Nephron progenitor cell (in vitro differentiated cells): ENCODE measurements at places on chromosomes 7 and 10.

DNA sequence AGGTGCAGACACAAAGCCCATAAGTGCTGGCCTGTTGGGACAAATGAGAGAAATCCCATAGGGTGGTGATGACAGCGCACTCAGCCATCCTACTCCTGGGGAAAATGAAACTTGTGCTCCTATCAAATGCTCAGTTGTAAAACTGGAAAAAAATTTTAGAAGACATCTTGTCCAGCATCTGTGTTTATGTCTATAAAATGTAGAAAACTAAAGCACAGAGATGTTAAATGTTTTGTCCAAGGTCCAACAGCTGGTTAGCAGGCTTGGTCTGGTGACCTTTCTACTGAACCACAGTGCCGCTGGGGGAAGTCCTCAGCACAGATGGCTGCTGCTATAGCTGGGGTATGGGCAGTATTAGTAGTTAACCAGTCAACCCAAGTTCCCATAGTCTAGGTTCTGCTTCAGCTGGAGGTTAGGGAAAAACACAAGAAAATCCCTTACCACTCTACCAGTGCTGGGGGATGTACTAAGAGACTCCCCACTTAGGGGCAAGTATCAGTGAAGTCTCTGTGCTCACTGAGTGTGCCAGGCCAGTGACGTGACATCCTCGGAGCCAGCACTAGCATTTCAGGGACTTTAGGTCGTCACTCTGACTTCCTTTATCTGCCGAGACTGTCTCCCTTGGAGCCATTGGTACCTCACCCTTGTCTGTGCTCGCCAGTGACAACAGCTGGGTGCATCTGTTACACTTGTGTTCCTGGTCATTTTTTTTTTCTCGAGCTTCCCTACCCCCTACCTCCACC, 1.9 kb downstream of the TSPAN33 start:
- DNase-seq = no peak

DNA sequence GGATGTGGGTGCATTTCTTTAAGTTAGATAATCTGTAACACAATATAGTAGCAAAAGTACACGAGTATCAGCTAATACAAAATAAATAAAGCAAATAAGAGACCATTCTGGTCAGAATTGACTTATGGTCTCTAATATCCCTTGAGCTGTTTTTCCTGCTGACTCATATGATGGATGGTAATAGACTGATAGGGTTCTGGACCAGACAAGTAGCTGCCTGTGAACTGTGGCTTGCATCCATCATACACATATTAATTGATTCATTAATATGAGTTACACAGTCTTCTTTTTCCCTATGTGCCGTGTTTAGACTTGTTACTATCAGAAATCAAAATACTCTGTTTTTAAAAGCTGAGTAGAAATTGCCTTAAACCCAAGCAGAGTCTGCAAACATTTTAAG, 762.8 kb downstream of the GATA3 start:
- no peak for DNase-seq

- no peak for DNase-seq
Measured at GRCh38 chr10:54259104-54259503, 541.9 kb downstream of the PCDH15 start.

DNA sequence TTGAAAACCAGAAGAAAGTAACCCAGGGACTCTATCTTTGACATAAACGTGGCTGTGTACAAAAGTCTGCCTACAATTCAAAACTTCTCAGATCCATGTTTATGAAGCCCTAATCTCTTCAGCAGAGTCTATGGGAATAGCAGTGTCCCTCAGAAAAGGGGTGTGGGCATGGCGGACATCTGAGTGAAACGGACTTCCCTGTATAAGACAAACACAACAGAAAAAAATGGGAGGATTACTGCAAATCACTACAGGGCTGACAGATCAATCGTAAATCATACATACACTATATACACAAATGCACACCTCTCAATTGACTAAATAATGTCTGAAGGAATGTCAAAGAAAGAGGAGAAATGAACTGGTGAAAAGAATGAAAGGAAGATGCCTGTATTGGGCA, 114.0 kb downstream of the ATE1 start:
- DNase-seq = no peak

DNA sequence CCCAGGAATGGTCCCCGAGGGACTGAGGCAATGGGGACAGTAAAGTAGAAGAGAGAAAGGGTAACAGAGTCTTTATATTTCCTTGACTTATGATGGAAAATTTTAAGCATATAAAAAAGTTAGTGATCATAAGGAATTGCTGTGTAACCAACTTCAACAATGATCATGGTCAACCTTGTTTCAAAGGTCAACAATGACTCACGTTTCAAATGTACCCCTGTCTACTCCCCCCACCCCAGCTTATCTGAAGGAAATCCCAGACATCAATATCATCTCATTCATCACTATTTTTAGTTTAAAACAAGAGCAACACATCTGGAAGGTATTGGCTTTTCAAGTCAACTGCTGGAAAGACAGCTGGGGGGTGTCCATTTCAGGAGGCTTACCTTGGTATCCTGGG, 92.9 kb downstream of the SMURF1 start:
- DNase-seq = no peak

DNA sequence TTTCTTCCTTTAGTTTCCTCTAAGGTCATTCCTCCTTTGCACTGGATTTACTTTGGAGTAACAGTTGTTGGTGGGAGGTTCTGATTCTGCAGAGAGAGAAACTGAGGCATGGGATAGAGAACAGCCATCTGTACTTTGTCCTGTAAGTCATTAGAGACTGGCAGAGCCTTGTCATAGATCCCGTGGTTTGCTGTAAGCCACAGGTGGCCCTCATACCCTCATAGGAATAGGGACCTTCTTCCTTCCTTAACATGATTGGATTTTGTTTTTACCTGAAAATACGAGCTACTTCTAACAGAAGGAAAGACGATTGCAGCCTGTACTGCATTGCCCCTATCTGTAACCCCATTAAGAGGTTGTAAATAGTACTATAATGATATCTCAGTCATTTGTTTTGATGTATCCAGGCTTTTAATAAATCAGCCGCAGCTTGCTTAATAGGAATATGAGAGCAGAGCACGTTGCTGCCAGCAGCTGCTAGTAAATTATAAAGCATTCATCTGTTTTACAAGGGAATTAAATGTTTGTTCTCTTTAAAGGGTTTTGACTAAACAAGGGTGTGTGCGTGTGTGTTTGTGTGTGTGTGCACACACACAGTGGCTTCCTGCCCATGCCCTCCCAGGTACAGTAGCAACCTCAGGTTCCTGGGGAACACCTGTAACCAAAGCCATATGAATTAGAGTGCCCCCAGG, 249.8 kb downstream of the AUTS2 start:
- no peak for DNase-seq

- no peak for DNase-seq
Measured at GRCh38 chr10:131034451-131034850, 277.1 kb downstream of the TCERG1L start.

DNA sequence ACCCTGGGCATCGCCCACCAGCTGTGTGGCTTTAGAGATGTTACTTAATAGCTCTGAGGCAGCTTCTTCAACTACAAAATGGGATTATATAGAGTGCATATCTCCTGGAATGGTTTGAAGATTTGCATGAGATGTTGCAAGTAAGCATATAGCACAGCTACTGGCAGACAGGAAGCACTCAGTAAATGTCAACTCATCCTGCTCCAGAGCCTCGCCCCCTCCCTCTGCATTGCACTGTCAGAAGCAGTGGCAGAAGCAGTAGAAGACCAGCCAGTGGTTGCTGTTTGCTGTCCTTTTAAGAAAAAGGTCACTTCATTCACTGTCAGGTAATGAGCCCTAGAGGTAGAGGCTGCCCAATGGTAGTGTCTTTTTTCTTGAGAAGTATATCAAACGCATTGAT, 180.0 kb upstream of the GHITM start:
- no peak for DNase-seq

DNA sequence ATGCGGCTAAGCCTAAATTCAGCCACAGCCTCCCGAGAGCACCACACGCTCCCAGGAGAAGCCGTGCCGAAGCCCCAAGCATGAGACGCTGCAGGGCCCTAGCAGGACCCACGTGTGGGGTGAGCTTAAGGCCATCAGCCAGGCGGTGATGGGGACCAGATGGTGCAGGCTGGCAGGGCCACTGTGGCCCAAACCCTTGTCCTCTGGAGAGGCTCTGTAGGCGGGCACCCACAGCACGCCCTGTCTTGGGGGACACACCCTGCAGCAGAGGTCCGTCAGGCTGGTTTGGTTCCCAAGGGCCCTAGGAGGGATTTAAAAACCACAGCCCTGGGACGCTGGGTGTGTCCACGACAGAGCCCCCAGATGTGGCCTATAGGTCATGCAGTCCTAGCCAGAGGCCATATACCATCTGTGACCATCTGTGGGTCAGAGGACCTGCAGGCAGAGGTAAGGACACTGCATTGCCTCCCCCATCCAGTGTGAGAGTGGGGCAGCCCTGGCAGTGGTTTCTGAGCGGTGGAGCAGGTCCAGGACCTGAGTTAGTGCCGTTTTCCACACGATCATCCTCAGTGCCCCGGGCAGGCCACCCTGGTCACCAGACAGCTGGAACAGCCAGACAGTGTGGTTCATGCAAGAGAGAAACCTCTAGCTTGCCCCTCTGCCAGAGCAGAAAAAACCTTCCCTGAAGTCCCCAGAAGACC, 39.6 kb upstream of the INPP5A start:
- DNase-seq = no peak

GRCh38 chr7:128708824-128709223, 30.3 kb upstream of the CALU start:
- no peak for DNase-seq

DNA sequence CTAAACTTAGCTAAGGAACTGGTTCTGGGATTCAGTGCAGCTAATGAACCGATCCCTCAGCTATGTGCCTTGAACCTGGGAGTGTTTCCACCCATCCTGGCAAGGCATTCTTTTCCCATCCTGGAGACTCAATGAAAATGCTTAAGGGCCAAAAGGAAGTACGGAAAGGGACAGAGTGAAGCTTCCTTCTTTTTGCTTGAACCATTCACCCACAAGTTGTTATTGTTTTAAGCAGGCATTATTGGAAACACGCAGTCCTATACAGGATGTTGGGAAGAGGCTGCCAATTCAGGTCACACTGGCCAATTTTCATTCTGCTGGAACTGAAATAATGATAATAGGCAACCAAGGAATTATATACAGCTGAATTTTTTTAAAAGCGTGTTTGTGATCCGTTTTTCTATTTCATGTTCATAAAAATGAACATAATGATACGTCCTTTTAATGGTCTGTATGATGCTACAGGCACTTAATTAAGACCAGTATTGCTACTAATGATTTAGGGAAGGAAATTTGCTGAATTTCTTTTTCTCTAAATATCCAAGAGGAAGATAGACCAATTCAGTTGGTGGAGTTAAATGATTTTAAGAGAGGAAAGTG, 57.8 kb upstream of the FZD1 start:
- DNase-seq = no peak

GRCh38 chr10:77742172-77742571, 104.6 kb upstream of the KCNMA1 start:
- DNase-seq = no peak

GRCh38 chr7:3518546-3518945, 217.5 kb downstream of the SDK1 start:
- DNase-seq = no peak

DNA sequence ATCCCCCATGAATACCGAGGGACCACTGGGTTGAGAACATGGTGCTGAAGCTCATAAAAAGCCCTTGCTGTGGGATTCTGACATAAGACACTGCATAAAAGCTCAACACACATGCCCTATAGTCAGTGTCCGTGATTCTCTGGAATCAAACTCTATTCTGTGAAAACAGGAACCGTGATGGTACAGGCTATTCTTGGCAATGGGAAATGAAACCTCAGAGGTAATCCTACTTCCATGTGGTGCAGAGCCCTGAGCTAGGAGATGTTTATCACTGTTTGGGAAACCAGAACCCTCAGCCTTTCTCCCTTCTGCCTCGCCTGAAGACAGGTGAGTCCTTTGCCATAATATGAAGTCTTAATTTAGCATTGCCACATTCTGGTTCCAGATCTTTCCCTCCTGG, 80.8 kb upstream of the PRSS1 start:
- DNase-seq = no peak

DNA sequence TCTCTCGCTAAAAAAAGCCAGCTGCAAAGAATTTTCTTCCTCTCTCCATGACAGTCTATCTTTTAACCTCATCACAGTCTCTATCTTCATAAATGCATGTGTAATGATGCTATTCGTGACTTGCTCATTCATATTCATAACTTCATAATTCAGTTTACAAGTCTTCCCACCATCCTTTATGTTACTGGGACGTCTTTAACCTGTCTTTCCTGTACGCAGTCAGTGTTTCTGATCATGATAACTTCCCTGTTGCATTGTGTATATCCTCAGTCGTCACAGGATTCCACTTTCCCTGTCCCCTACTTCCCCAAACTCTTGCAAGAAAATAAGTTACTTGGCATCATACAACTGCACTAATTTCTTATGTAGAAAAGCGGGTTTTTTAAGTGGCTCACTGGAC, 165.6 kb upstream of the ASAH2 start:
- no peak for DNase-seq

GRCh38 chr10:21445163-21445562, 80.3 kb downstream of the SKIDA1 start:
- DNase-seq = no peak

- DNase-seq = peak; percentile 77
Measured at GRCh38 chr7:27102581-27103442, at the start of gene HOXA2. HOXA2 (minus strand) TSS chr7:27102683; CDS start chr7:27102500, 183 bp downstream.

- DNase-seq = no peak
Measured at GRCh38 chr7:155756322-155756721, 55.9 kb downstream of the SHH start.

DNA sequence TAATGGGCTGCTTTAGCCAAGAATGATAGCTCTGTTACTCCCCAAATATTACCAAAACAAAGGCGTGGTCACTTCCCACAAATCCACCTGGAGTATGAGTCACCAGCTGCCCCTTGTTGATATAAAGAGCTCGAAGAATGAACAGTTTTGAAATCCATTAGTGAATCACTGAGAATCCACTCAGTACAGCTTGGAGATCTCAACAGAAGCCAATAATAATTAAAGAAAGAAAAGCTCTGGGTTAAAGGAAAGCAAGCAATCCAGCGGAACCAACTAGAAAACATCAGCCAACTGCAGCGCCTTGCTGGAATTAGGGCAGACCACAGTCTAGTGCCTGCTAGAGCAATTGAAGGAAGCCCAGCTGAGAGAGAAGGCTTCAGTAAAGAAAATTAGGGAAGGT, 576.0 kb upstream of the C7orf33 start:
- DNase-seq = no peak

GRCh38 chr7:135981958-135982646, 4.9 kb upstream of the MTPN start:
- no peak for DNase-seq
